Ovary (tissue), 10 donors: ENCODE measurements at places on chromosomes 12 and 14. TPM values are rescaled to one million over a fixed set of nuclear protein-coding genes. Genes with fewer than 3 reads are reported as not detected.

The USP44 gene
- total RNA-seq = 4.1 TPM

The SUPT16H gene
- 51.2 TPM for total RNA-seq

DNA sequence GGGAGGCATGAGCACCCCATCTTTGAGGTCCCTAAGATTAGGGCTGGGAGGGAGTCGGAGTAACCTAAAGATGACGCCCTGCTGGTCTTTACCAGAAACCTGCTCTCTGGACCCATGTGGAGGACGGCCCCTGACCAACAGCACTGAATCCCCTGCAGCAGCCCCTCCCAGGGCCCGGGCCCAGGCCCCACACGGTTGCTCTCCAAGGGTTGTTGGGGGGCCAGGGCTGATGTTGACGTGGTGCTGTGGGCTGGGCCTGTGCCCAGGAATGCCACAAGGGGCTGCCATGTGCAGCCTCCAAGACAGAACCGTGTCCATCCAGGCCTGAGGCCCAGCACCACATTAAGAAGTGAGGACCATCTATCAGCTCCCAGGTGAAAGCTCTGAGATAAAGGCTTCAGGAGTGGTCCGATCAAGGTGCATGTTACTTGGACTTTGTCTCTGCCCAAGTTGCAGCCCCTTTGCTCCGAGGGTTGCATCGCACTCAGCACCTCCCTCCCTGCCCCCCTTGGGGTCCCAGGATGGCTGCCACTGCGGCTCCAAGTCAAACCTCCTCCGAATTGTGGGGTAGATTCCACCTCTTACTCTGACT, 29.6 kb downstream of the LRCOL1 start:
- DNase-seq = no peak

The ALDH1L2 gene
- 1.3 TPM for total RNA-seq

The SOAT2 gene
- total RNA-seq = not detected

- DNase-seq = peak; percentile 93
Observed at GRCh38 chr14:22852940-22853767, 16.8 kb downstream of the MMP14 start.

DNA sequence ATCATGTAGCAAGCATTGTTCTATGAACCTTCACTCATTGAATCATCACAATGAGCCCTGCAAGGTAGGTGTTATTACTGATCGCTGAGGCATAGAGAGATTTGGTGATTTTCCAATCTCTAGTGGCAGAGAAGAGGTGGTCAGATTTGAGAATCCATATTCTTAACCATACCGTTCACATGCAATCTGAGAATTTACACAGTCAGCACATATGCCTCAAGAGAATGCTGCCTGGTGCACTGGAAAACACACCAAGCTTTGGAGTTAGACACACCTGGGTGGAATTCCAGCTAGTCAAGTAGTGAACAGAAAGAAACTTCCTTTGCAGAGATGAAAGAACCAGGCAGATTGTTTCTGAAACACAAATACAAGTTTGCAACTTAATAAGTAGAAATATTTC, 94.1 kb downstream of the LGR5 start:
- no peak for DNase-seq

The MYF6 gene
- total RNA-seq = not detected

The MEG3 gene
- 1,060 TPM for total RNA-seq

DNA sequence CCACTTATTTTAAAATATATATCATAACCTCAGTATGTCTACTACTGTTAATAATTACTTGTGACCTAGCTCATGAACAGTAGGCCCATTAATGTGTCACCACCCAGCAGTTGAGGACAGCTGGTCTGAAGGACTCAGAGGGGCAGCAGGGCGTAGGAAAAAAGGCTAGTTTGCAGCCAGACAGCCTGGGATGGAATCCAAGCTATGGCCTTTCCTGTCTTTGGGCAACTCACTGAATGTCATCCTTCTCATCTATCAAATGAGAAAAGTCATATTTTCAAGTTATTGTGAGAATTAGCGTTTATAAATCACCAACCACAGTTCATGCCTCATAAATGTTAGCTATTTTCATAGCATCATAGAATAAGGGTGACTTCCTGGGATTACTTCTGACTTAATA, 12.3 kb downstream of the DENND5B start:
- peak; percentile 56 for DNase-seq

DNA sequence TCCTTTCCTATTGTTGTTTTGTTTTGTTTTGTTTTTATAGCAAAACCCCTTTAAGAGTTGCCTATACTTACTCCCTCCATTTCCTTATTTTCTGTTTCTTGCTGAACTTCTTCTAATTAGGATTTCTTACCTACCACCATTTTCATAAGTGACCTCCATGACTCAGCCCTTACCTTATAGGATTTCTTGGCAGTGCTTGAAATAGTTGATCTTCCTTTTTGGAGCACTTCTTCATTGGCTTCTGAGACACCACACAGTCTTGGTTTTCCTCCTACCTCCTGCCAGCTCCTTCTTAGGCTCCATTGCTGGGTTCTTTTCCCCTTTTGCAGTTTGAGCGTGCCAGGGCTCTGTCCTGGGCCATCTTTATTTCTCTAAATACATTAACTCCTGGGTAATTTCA, 23.4 kb upstream of the EID3 start:
- DNase-seq = no peak

GRCh38 chr14:64673316-64673715, 30.9 kb upstream of the PLEKHG3 start:
- DNase-seq = no peak
